ENCODE measurements at places on chromosomes 5 and 9. TPM values are rescaled to one million over a fixed set of nuclear protein-coding genes. Genes with fewer than 3 reads are reported as not detected.

The ZNF366 gene
- polyA plus RNA-seq, result 2.1 TPM

- no peaks in the 10 kb centered on the region for H3K27me3 ChIP-seq
- peaks cover 78% of the 10 kb centered on the region for H3K36me3 ChIP-seq
- H3K4me3 ChIP-seq, result no peak overlapping the region
Measured at GRCh38 chr5:134541736-134542376, 16.4 kb downstream of the JADE2 start.

DNA sequence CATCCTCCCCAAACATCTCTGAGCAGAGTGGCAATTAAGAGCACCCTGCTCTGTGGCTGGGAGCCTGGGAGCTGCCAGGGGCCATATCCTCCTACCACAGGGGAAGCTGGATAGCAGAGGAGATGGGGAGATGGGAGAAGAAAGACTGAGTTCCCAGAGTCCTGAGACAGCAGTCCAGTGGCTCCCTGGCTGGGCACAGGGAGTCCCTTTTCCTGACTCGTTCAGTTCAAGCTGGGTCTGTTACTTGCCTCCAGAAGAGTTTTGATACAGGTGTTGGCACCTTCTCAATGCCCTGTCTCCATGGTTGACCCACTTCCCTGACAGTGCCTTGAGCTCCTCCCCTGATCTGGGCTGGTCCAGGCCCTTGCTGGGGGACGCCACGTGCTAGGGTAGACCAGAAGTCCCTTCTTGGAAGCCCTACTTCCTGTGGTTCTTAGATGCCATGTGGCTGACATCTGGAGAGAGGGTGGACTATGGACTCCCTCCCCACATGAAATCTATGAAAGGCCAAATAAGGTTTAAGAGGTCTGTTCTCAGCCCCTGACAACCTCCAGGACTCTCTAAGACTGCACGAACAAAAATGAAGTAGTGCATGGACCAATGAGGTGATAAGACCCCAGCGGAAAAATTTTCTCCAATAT is 166.2 kb downstream of the AUH start:
- H3K4me3 ChIP-seq, result no peak overlapping the region
- H3K4me1 ChIP-seq, result peaks cover 70% of the 10 kb centered on the region
- peak; percentile 29 for DNase-seq
- no peaks in the 10 kb centered on the region for H3K36me3 ChIP-seq

DNA sequence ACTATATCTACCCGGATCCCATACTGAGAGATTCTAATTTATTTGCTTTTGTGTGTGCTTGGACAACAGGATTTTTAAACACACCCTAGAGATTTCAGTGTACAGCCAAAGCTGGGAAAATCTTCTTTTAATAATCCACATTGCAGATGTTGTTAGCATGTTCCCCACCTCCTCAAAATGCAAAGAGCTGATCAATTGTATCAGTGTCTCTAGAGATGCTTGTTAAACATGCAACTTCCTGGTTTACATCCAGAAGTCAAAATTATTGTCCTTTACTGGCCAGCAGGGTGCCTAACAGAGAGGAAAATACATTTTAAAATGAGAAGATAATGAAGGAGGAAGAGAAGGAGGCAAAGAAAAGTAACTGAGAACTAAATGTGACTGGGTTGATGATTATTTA is 793.3 kb downstream of the SEMA5A start:
- DNase-seq, result no peak
- no peak overlapping the region for H3K4me3 ChIP-seq
- H3K27me3 ChIP-seq, result no peaks in the 10 kb centered on the region
- no peaks in the 10 kb centered on the region for H3K36me3 ChIP-seq
- no peaks in the 10 kb centered on the region for H3K4me1 ChIP-seq

DNA sequence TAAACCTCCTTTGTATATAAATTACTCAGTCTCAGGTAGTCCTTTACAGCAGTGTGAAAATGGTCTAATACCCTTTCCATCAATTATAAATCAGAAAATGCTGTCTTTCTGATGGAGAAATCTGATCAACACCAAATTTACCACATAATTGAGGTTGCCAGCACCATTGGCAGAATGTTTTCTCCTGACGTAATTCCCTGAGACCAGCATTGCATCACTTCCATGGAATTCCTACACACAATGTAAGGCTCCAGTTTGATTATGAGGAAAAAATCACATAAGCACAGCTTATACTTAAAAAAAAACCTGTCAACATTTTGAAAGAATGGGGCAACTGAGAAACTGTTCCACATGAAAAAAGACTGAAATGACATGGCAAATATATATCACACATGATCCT is 618.7 kb upstream of the CDH6 start:
- no peaks in the 10 kb centered on the region for H3K36me3 ChIP-seq
- no peak for DNase-seq
- no peaks in the 10 kb centered on the region for H3K27me3 ChIP-seq
- no peak overlapping the region for H3K27ac ChIP-seq
